Astrocyte (in vitro differentiated cells and primary cell): ENCODE measurements at places on chromosomes 7 and 10. TPM values are rescaled to one million over a fixed set of nuclear protein-coding genes. Genes with fewer than 3 reads are reported as not detected.

DNA sequence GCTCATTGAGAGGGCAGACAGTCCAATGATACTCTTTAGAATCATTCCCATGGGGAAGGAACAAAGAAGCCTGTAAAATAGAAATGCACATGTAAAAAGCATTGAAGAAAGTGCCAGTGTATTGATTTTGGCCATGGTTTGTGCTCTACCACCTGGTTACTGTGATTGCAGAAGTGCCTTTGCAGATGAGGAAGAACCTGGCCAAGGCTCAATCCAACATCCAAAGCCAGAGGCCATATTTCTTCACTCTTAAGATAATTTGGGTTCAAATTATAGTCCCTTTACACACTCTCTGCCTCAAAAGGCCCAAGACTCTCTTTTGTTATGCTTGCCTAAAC lies 122.1 kb downstream of the EGFR start:
- DNase-seq = no peak

DNA sequence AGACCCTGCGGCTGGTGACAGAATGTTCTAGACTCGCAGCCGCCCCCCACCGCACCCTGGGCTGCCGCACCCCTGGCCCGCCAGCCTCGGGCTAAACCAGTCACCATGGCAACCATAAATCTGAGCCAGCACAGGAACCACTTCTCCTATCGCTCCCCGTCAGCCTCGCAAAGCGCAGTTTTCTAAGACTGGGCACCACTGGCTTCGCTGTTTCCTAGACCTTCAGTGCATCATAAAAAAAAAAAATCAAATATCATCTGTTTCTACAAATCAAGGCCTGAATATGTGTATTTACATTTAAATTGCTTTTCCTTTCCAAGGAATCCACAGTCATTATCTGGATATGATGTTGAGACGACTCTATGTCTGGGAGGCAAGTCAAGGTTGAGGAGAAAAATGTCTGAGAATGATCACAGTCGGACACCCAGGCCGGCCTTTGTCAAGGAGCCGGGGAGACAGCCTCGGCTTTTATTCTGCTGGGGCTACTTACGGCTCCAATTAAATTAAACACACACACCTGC lies 99.9 kb downstream of the PTPRN2 start:
- no peak for DNase-seq

- peak; percentile 97 for DNase-seq
Observed at GRCh38 chr7:43648473-43649406, 65.8 kb downstream of the STK17A start.

OR2A1 gene
- not detected in 2 replicates for total RNA-seq

DNA sequence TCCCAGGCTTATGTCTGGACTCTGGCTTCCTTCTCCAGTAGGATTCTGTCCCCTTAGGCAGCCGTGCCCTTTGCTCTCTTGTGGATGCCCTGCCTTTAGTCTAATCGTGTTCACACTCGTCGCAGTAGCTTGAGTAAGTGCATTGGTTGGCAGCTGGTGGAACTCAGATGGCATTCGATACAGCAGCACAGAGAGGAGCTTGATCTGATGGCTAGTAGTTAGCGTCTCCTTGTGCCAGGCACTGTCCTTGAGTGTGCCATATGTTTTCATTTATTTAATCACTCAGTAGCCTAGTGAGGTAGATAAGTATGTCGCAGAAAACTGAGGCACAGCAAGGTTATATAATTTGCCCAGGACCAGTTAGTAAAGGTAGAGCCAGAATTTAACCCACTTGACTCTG lies 18.2 kb upstream of the PARP12 start:
- no peak for DNase-seq

- no peak for DNase-seq
Observed at GRCh38 chr7:80997841-80998240, 79.0 kb upstream of the SEMA3C start.

DNA sequence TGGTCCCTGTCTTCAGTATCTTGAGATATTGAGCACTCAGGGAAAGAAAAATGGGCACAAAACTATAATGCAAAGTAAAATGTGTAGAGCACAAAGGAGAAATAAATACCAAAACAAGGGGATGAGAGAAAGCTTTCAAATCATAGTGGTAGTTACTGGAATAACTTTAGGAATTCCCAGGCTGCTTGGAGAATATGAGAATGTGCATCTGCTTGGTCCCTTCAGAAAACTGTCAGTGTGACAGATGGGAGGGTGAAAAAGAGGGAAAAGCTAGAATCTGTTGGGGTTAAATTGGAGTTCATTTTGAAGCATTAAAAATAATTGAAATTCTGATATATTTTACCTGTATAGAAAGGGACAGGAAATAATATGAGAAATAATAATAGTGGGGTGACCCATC lies 15.3 kb downstream of the ST7 start:
- DNase-seq = no peak

DNA sequence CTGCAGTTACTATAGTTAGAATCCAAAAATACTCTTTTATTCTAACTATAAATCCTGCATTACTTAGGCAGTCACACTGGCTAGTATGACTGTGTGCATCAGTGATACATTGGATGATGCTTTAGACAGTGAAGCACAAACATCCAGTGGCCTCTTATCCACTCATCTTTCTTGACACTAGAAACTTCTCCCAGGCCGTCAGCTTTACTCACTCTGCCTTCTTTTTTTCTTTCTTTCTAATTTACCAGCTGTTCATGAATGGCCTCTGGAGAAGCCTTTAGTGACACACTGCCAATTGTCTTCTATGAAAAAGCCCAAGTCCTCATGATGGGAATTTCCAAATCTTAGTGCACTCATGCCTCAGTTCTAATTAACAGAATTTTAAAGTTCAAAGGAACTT lies 26.2 kb upstream of the C10orf90 start:
- DNase-seq = no peak

- DNase-seq = no peak
Observed at GRCh38 chr7:101927802-101928201, 110.4 kb downstream of the CUX1 start.

DNA sequence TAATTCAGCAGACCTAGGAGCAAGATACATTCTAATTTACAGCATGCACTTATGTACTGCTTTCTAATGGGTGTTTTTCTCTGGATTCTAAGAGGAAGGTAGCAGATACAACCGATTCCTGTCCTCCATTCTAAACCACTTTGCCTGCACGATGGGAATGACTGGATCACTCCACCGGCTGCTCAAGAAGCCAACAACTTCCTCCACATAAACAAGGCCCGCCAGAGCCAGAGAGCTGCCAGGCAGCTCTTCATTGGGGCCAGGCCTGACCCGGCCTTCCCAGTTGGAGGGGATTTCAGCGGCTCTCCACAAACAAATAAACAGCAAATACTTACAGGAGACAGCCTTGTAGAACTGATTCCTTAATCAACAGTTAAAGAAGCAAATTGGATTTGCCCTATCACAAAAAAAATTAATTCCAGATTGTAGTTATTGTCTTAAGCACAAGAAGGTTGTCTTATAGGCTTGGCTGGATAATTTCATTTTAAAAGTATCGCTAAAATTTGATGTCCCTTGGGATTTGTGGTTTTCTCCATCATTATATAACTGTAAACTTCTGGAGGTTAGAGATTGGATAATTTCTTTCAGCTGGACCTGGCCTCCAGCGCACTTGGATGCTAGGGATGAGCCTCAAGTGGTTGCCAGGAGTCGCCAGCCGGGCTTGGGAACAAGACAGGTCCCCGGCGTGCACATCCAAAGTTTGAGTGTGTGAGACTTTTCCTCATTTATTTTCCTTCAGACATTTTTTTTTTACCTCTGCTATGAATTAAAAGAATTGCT lies 20.9 kb downstream of the EBF3 start:
- DNase-seq = no peak

GRCh38 chr10:63825111-63825510 lies 303.9 kb downstream of the REEP3 start:
- DNase-seq = peak; percentile 32

LIPA gene
- total RNA-seq = 70.1 and 70.2 TPM in 2 replicates

DNA sequence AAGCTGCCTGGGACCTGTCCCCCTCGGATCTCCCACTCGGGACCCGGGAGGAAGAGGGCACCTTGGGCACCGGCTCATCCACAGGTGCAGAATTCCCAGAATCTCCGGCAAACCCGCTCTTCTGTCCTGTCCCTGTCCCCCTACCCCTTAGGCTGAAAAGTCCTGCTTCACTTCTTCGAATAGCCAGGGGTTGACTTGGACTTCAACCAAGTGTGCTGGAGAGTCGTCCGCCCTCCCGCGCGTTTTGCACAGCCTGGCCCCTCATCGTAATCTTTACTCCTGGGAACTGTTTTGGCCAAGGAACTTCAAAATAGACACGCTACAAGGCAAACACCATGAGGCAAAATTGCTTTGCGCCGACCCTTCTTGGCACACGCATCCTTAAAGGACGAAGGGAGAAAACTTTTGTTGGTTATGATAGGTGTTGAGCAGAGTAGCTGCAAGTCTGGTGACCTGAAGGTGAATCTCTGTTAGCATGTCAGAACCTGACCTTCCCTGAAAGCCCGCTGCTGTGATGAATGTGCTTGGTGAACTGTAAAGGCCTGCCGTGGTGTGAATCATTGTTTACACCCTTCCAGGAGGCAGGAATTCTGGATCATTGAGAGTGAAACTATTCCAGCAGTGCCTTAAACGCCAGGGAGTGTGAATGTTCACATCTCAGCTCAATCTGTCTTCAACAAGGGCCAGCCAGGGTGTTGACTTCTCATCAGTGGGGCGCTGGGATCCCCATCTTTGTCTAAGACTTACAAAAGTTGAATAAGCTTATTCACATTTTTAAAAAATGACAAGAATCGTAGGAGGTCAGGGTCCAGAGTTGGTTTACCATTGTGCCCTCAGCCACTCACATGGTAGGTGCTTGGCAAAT lies 589 bp upstream of the RAPGEF5 start:
- peak; percentile 69 for DNase-seq

KMT2C gene
- total RNA-seq = 54.1 and 59.0 TPM in 2 replicates

- DNase-seq = no peak
Observed at GRCh38 chr10:104678658-104679057, 37.6 kb downstream of the SORCS3 start.

RAMP3 gene
- total RNA-seq = not detected in 2 replicates

GRCh38 chr7:47202146-47202783 lies 379.6 kb downstream of the TNS3 start:
- DNase-seq = no peak

GNB2 gene
- total RNA-seq = 270 and 274 TPM in 2 replicates

DNA sequence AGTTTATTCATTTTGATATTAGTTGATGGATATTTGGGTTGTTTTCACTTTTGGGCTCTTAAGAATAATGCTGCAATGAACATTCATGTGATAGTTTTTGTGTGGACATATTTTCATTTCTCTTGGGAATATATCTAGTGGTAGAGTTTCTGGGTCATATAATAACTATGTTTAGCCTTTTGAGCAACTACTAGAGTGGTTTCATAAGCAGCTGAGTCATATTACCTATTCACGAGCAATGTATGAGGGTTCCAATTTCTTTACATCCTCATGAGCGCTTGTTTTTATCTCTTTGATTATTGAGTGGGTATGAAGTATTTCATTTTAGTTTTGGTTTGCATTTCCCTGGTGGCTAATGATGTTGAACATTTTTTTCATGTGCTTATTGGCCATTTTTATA lies 182.6 kb downstream of the PON1 start:
- DNase-seq = peak; percentile 17

ELMO1 gene
- 17.8 and 20.4 TPM in 2 replicates for total RNA-seq

DNA sequence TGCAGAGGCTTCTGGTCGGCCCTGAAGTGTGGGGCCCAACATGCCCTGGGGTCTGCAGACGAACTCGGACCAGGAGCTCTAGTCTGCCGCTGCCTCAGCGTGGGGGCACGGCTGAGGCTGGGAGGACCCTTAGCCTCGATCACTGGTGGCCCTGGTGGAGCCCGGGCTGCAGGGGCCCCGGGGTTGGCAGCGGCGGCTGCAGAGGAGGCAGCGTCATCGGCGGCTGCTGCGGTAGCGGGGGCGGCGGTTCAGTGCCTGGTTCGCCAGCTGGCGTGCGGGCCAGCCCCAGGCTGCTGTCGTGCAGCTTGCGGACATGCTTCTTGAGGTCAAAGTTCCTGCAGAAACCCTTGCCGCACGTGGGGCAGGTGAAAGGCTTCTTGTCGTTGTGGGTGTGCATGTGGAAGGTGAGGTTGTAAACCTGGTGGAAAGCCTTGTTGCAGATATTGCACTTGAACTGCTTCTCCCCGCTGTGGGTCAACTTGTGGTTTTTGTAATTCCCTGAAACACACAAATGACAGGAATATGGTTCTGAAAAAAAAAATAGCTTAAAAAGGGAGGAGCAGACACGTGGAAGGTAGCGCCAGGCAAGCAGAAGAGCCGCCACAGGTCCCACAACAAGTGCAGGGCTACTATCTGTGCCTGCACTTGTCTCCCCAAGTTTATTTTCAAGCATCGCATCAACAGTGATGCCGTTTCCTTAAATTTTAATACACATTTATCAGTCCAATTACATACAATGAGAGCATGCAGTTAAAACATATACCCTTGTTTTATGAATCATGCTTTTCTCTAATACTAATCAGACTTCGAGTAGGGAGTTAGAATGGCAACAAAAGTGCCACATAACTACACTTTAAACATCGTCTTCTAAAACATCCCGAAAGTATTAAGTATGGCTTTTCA lies 2.4 kb downstream of the FEZF1 start:
- DNase-seq = no peak

GRCh38 chr10:124293616-124294449 lies 124.9 kb downstream of the OAT start:
- DNase-seq = no peak

GRCh38 chr7:47902013-47902412 lies 46.3 kb downstream of the PKD1L1 start:
- no peak for DNase-seq

GRCh38 chr10:15305634-15306033 lies 65.5 kb downstream of the FAM171A1 start:
- no peak for DNase-seq

SFXN3 gene
- 59.2 and 68.3 TPM in 2 replicates for total RNA-seq

TMEM139 gene
- total RNA-seq = 0.20 TPM in 1 of 2 replicates, not detected in the other

DNA sequence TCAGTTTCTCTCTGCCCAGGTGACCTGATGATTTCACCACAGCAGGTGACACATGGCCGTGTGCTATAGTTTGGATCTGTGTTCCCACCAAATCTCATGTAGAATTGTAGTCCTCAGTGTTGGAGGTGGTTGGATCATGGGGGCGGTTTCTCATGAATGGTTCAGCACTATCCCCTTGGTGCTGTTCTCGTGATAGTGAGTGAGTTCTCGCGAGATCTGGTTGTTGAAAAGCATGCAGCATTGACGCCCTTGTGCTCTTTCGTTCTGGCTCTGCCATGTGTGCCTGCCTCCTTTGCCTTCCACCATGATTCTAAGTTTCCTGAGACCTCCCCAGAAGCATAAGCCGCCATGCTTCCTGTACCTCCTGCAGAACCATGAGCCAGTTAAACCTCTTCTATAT lies 85.2 kb upstream of the C1QL3 start:
- DNase-seq = no peak

GRCh38 chr7:18330548-18330947 lies 165.0 kb upstream of the HDAC9 start:
- DNase-seq = no peak

CTNNA3 gene
- total RNA-seq = 0.73 and 0.75 TPM in 2 replicates
